KG1 (cell line): ENCODE measurements at places on chromosomes 7 and 10.

DNA sequence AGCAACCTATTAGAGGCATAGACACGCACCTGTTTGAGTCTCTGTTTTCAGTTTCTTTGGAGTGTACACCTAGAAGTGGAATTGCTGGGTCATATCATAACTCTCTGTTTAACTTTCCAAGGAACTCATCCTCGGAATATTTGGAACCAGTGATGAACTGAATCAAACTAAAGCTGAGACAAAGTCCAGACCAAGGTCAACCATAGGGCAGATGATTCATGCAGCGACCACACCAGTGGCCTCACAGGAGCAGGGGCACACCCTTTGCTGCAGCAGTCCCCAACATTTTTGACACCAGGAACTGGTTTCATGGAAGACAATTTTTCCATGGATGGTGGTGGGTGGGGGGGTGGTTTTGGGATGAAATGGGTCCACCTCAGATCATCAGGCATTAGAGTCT lies 4.9 kb upstream of the OPTN start:
- DNase-seq: no peak

GRCh38 chr7:128885370-128886187 lies 22.9 kb downstream of the ATP6V1F start:
- no peak for DNase-seq

DNA sequence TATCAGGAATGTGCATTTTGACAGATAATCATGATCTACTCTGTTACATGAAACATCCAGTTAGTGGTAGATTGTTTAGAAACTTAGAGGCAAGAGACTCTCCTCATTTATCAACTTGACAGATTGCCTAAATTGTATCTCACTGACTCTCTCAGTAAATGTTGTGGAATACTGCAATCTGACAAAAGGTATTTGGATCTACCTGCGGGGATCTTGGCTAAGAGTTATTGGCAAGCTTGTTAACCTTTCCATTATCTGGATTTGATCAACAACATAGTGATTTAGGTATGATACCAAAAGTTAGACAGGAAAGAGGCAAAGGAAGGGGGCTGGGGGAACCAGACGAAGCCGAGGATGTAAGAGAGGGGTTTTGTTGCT lies 2.0 kb downstream of the VSTM2A start:
- DNase-seq: no peak

DNA sequence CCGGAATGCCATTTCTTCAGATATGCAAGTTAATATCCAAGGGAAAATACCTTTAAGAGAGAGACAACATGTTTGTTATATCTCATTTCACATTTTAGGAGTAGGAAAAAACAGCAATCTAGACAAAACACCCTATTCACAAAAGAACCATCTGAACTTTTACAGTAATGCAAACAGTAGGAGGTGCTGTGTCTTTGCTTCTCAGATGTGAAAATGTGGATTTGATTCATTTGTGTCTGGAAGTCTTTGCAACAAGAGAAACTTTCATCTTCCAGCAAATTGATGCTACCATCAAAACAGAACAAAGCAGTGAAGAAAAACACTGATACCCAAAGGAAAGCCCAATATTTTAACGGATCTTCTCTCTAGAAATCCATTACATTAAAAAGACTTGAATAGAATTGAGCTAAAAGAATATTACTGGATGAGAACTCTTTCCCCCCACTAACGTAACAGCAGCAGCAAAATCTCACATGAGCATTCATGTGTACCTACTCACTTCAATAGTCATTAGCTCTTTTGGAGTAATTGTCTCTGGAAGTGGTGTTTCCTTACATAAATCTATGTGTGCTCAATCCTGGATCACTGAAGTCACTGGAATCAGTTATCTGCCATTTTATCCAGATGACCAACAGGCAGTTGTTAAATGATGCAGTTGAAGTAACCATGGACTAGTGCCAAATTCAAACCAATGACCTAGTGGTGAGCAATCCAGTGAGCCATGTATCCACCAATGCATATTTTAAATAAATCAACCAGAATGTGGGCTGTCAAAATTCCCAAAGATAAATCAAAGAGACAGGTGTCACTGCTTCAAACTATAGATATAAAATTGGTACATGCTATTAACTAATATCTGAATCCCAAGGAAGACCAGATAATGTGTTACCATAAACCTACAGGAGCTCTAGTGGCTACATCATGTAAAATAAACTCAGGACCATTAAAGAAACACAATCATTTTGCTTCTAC lies 1.8 kb downstream of the SEMA3C start:
- DNase-seq: no peak

DNA sequence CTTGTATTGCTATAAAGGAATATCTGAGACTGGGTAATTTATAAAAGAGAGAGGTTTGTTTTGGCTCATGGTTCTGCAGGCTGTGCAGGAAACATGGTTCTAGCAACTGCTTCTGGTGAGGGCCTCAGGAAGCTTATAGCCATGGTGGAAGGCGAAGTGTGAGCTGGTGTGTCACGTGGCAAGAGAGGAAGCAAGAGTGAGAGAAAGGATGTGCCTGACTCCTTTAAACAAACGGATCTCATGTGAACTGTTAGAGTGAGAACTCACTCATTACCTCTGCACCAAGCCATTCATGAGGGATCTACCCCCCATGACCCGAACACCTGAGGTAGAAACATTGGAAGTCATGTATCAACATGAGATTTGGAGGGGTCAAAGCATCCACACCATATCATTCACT lies 7.7 kb upstream of the ITPRIP start:
- DNase-seq: no peak

DNA sequence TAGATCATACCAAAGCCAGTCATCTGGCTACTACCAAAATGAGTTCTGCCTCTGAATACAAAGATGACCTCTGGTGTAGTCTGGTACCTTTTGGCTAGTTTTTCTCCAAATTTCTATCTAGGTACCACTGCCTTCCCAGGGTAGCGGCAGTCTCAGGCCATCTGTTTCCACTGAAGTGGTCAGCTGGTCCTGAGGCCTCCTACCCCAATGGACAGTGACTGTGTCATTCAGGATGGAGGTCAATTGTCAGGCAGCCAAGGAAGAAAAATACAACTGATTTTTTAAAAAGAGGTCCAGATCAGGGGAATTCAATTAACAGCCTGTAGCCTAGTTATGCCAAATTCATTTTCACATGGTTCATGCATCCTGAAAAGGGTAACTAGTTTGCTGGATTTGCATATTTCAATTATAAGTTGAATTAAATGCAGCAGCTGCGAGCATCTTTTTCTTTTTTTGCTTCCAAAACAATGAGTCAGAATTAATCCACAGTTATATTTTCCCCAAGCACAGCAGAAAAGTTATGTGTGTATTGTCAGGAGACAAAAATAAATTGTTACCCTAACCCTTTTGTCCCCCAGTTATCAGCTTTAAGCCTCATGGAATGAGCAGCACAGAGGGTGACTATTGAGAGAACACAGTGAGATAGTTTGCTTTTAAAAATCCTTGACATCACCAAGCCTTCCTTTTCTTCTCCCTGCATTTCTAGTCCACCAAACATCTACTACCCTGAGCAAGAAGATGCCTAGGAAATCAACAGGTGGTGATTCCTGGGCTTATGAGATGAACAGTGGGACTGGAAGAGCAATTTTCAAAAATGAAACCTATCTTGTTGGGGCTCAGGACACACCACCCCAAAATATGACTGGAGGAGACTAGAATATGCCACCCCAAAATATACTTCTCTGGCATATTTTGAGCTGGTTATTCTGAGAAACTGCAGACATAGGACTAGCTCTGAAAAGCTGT lies 27.7 kb downstream of the BCCIP start:
- no peak for DNase-seq

DNA sequence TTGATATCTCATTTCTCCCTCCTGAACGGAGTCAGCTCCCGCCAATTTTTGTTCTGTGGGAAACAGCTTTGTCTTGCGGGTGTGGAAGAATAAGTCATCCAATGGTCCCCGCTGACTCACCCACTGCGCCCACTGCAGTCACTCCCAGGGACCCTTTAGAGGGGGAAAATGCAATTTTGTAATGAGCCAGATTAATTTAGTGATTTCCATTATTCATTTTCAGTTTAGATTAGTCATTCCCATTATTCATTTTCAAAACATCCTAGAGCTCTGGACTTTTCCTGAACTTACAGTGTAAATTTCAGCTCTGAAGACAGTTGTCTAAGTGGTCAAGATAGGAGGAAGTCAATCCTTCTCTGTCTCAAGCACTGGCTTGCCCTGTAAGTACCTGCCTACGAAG lies 154.9 kb upstream of the TMEM72 start:
- no peak for DNase-seq

DNA sequence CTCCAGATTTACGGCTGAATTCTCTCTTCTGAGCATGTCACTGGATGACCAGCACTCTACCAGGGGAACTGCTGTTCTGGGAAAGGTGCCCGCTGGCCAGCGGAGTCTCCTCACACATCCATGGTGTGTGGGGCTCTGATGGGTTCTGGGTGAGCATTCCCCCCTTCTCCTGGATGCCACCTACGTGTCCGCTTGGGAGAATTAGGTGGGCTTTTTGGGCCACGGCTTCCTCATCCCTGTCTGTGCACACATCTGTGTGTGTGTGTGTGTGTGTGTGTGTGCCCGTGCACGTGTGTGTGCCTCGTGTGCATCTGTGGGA lies 163.0 kb downstream of the DNAJB6 start:
- no peak for DNase-seq

GRCh38 chr7:85074016-85074415 lies 112.8 kb downstream of the SEMA3D start:
- no peak for DNase-seq

- DNase-seq: no peak
Measured at GRCh38 chr10:69220507-69220906, 375 bp downstream of the HKDC1 start.

DNA sequence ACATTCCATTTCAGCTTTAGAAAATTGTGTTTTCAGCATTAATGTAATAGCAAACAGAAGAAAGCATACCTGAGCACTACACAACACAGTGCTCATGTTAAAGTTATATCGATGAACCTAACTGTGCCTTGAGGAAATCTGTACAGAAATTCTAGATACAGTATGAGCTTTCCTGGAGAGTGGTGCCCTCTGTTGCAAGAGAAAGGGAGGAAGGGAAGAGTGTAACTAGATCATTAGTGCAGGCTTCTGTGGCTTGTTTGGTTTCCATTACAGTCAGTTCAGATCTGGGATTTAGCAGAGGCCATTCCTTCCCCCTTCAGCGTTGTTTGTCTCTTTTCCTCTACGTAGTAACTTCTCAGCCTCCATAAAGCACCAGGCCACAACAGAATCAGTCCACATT lies 139.7 kb downstream of the HTR7 start:
- DNase-seq: no peak

DNA sequence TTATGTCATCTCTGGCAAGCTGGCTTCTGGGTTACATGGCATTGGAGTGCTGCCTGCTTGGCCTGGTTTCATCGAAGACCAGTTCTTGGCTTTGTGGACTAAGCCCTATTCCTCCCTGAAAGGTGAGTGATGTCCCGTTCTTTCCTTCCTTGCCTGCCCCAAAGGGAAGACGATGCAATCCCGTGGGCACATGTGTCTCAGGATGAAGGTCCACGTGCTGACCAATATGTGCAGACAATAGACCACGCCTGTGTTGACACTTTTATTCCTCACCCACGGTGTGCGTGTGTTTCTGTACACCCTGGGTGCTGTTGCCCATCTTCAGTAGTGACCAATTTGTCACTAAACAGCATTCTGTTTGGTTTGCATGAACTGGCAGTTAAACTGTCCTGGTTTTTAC lies 28.6 kb upstream of the SHH start:
- no peak for DNase-seq

DNA sequence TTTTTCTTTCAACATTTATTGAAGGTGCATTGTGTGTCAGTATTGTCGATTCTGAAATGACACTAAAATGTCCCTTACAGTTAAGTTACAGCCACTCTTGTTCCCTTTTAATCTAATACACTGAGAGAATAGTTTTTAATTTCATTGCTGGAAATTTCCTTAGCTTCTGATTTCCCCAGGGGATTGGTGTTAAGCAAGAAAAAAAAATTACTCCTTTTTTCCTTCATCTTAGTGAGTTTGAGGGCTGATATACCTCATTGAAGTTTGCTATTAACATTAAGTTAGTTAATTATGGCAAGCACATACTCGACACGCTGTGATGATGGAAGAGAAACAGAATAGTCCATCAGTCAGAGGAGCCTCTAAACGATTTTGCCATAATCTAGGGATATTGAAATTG lies 57.0 kb upstream of the EXOC4 start:
- no peak for DNase-seq

GRCh38 chr7:15433151-15433550 lies 128.7 kb downstream of the AGMO start:
- no peak for DNase-seq

GRCh38 chr10:113326160-113327111 lies 226.4 kb upstream of the HABP2 start:
- no peak for DNase-seq

DNA sequence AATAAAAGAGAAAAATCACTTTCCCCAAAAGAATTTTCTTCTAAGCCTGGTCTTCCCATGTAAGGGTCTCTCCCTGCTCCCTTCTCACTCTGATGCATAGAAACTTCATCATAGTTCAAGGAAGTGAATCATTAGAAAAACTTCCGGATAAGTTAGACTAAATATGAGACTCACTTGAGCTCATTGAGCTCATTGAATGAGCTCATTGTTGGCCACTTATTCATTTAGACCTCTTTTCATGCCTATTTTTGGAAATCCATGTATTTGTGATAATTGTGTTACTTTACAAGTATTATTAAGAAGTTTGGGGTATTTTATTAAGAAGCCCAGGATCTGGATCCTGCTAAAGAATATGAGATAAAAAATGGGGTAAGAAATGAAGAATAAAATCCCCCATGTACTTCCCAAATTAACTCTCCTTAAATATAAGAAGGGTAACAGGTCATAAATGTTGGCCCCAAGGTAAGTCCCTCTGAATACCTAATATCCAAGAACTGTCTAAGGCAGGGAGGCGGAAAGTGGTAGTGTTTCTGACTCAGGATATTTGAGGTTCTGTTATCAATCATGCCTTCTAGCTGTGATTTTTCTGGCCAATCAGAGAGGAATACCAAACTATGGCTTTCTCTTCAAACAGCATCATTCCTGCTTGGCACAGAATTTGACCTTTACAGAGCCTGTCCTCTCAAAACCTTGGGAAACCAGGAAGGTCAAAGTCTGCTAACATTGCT lies 236.5 kb upstream of the PTN start:
- DNase-seq: no peak

GRCh38 chr7:122352454-122352853 lies 47.9 kb upstream of the FEZF1 start:
- no peak for DNase-seq

DNA sequence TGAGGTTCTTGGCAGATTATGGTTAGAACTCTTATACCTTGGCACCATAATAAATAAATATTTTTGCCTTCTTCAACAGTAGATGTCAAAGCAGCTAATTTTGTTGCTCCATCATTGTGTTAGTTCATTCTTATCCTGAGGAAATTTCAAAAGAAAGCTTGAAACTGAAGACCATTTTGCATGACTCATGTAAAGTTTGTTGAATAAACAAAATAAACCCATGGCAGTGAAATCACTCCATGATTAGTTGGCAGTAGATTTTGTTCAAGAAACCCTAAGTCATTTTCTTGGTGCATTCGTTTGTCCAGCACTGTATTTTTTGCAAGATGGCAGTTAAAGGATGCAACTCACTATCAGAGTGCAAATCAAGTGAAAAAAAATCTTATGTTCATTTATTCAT lies 91.6 kb downstream of the HECW1 start:
- DNase-seq: no peak

- no peak for DNase-seq
Measured at GRCh38 chr7:80039251-80039884, 95.3 kb upstream of the GNAI1 start.
